A172 (cell line): ENCODE measurements at places on chromosomes 16 and 17.
A peak's percentile ranks its signal among the peaks of the same experiment; 100 is the strongest.

GRCh38 chr16:73054813-73055482, 7.0 kb upstream of the ZFHX3 start:
- no peak for DNase-seq

GRCh38 chr17:4010754-4011153, 46.5 kb upstream of the ATP2A3 start:
- no peak for DNase-seq

- DNase-seq: no peak
Measured at GRCh38 chr17:45310380-45311324, 6.2 kb downstream of the MAP3K14 start.

GRCh38 chr17:65514082-65514481, 47.4 kb downstream of the AXIN2 start:
- DNase-seq: peak; percentile 19

GRCh38 chr16:19710991-19711545, 7.0 kb downstream of the KNOP1 start:
- DNase-seq: no peak

DNA sequence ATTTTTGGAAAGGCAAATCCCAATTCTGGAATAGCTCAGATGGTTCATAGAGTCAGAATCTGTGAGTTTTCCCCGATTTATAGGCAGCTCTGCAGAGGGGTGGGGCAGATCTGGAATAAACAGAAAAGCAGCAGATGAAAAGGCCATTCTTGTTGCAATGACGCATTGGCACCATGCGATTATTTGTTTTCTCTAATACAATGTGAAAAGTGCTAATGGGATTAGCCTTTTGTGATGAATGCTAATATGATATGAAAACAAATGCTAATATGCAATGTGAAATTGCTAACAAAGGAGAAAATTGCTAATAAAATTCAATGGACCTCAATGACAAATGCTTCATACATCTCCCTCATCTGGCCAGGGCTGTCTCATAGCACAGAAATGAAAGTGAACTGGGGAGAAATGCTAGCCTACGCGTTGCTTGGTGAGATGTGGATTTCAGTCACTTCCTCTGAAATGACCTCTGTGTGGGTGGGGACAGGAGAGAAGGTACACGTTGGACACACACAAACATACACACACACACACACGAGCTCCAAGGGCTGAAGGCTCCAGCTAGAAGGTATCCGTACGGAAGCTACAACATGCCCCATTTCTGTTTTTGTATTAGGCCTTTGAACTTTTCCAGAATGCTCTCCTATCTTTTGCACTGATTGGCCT, 394.5 kb downstream of the XYLT1 start:
- no peak for DNase-seq

DNA sequence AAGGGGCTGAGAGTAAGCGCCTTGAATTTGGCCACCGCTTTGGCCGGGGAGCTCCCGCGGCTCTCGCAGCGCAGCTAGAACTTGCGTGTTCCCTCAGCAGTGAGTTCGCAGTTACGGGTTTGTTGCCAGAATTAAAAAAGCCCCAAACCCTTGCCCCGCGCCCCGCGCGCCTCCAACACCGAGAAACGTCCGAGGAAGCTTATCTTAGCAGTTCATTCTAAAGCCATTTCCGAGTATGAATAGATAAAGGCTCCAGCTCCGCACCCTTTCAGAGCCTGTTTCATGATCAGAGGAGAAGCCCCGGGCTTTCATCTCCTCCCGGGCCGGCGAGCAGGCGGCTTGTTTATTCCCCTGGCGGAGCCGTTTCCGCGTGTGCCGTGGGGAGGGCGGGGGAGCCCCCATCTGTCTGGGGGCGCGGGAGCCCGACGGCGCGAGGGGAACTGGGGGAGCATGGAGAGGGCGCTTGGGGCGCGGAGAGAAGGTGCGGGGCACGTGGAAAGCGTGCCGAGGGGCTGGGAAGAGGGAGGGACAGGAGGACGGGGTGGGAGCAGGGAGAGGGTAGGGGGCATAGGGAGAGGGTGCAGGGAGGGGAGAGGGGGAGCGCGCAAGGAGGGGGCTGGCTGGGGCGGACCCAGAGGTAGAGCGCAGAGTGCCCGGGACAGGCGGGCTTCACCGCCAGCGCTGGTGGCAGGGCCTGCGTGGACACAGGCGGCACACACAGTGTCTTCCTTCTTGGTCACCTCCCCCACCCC, 9.9 kb downstream of the TBX4 start:
- no peak for DNase-seq

- no peak for DNase-seq
Measured at GRCh38 chr16:83266848-83267553, 540.8 kb upstream of the HSBP1 start.

DNA sequence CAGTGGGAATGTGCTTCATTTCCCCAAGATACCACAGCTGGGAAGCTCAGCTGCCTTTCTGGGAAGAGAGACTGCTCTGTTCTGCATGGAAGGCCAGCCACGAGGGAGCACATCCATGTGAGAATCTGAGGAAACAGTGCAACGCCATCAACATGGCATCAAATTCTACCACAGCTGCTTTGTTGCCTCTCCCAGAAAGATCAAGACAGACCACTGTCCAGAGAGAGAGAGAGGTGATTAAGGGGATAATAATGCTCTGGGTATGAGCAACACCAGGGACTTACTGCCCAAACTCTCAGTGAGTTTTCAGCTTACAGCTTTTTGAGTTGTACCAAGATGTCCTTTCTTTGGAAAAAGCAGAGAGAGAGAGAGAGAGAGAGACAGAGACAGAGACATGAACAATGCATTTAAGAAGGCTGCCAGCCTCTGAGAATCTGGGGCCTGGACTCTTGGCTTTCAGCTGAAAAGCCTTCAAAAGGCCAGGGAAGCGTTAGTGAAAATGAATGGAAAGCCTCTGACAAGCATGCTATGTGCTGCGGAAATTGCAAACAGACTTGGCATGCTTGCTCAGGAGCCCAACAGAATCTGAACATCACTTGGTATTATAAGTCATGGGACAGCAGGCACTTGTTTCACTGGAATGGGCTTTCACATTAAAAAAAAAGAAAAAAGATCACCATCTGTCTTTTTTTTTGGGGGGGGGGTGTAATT, 223.1 kb downstream of the MAP2K6 start:
- no peak for DNase-seq

GRCh38 chr17:1565877-1566276, 3.3 kb upstream of the PITPNA start:
- no peak for DNase-seq

DNA sequence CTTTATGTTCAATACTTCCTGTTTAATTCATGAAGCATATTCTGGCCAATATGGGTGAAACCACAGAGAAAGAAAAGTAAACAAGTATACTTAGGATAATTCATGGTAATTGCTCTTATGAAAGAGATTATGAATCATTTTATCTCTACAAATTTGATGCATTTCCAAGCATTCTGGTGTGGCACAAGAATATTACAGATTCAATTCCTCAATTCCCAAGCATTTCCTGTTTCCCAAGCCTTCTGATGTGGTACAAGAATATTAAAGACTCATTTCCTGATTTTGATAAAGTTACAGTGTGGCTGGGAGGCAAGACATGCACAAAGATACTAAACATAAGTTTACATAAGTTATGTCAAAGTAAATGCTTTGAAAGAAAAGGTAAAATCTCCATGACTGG, 126.1 kb upstream of the NUDT7 start:
- DNase-seq: peak; percentile 49

- DNase-seq: no peak
Measured at GRCh38 chr16:35305476-35305875, 1846.1 kb downstream of the TP53TG3F start.

DNA sequence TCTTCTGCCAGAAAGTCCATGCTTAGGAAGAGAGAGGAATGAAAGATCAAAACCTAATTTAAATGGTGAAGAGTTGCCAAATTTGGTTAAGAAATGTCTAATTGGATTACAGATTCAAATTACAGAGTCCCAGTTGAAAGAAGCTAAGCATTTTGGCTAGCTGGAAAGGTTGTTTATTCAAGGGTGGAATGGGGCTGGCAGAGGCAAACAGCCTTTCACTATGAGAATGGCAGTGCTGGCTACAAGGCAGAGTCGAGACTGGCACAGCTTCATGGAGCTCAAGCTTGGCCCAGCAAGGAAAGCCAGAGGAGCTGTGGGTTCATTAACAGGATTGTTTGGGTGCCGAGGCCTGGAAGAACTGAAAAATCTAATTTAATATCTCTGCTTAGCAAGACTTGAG, 13.6 kb downstream of the MAP3K3 start:
- DNase-seq: no peak

- DNase-seq: no peak
Measured at GRCh38 chr17:36768394-36768793, 167.0 kb downstream of the MRM1 start.

DNA sequence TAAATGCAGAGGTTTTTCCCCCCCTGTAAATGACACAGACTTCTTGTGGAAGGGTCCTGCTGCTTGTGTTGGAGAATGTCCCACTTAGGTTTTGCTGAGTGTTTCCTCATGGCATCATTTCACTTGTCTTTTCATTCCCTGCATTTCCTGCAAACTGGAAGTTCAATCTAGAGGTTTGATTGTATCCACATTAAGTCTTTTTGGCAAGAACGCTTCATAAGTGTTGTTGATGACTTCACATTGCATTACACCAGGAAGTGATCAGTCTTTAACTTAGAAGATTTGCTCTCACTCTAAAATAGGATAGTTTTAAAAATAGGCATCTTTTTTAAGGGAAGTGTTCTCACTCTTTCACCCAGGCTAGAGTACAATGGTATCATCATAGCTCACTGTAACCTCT, 67.2 kb downstream of the RPTOR start:
- no peak for DNase-seq

DNA sequence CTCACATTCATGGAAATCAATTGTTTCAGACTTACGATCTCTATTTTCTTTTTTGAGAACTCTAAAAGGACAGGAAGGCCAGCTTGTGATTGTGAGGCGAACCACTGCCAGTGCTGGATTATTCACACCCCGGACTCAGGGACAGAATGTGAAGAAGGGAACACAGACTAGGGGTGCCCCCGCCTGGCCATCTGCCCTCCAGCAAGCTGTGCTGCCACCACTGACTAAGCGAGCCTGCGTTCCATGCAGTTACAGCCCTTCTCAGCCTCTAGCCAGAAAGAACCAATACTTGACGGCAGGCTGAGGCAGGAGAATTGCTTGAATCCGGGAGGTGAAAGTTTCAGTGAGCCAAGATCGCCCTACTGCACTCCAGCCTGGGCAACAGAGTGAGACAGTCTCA, 2.8 kb downstream of the HAGH start:
- DNase-seq: peak; percentile 35

GRCh38 chr17:82497483-82498405, 21.8 kb upstream of the FOXK2 start:
- DNase-seq: no peak

DNA sequence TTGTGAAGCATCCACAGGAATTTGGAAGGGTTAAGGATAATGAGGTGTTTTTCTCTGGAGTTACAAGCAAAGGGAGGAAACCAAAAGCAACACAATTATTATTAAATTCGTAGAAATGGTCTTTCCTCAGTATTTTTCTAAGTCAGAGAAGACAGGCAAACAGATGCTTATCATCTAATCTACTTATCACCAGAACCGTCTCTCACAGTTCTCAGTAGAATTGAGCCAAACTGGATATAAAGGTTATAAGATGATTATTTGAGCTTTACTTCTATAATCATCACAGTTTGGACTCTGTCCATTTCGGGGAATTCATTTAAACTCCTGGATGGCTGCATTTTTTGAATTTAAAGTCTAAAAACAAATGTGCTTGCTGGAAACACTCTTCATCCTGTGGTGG, 245.0 kb downstream of the KCNJ2 start:
- no peak for DNase-seq

DNA sequence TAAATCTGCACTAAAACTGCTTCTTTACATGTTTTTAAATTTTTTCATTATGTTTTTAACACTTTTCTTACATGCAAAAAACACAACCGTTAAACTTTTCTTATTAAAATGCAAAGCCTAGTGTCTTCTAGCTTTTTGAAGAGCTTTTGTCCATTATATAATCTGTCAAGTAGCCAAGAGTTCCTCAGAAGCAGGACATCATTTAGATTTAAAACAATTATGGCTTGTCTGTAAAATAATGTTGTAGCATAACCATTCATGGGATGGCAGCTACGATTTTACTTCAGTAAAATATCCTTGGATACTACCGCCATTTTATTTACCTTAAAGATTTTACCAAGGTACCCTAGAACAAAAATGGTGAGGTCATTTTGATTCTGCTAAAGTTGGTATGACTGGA, 2.8 kb downstream of the OMG start:
- DNase-seq: no peak

DNA sequence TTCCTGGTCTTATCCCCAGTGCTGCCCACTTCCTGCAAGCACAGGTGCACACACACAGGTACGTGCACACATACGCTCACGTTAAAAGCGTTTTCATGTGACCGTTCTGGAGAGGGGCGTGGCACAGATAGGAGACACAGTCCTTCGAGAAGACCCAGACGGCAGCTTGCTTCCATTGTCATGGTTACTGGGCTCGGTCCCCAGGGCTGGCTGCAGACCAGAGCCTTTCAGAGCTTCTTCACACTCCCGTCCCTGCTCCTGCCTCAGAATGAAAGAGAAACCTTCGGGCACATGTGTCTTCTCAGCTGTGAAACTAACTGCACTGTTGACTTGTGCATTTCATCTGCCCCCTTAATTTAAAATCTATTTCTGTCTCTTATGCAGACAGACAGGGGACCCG, 154.2 kb downstream of the PITPNC1 start:
- no peak for DNase-seq

DNA sequence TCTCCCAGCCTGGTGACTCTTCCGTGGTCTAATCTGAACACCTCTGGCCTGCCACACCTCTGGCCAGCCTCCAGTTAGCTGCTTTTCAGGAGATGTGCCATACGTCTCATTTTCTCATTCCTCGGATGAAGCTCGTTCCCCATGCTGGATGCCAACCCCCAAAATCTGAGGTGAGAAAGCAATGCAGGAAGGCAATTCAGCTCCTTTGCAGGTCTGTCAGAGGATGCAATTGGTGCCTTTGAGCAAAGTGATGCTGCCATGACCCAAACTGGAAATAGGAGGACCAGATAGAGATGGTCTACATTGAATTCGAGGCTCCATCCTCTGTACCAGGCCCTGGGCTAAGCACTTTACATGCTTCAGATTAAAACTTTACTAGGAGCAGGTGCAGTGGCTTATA, 11.0 kb upstream of the CUEDC1 start:
- DNase-seq: no peak

GRCh38 chr17:42053731-42054500, 3.5 kb upstream of the C17orf113 start:
- DNase-seq: no peak

- no peak for DNase-seq
Measured at GRCh38 chr17:56424005-56424404, 169.5 kb upstream of the NOG start.

DNA sequence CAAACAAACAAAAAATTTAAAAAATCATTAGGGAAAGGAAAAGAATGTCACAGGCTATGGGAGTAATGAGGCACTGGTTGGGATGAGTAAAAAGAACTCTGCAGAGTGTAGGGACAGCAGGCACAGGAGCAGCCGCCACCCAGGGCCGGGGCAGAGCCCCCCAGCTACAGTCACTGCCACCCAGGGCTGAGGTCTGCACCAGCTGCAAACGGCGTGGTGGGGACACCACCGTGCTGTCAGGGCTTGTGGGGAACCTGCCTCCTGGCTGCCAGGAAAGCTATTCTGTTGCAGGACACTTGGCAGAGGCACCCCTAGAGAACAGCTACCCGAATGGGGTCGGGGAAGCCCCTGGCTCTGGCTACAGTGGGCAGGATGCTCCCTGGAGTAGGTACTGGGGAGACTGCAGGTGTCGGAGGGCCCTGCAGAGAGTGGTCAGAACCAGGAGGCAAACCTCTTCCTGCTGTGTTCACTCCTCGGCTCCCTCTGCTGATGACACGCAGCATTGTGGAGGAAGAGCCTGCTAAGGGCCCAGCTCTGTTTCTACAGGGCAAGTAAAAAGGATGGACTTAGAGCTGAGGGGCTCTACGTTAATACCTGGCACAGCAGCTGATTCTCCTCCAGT, 32.3 kb upstream of the CAPN15 start:
- DNase-seq: peak; percentile 28
